Astrocyte of the spinal cord (primary cell): ENCODE measurements at places on chromosomes 6 and 20.

DNA sequence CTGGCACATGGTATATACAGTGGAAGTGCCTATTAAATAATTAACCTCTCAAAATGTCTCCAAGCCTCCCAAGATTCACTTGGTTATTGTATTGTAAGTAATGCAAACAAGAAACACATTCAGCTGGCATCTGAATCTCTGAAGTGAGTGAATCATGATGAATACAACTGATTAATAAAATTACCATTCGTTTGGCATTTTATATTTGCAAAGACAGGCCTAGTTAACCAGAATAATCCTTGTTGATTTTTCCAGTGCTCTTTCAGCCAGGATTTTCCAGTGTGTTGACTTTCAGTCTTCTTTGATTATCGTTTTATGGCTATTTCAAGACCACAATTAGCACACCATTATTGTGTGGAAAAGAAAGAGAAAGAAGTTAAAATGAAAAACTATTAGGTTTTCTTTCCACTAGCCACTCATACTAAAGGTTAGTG lies 20.3 kb downstream of the SLC22A2 start:
- no peak for DNase-seq

GRCh38 chr6:145349950-145350510 lies 385.3 kb downstream of the EPM2A start:
- DNase-seq, result no peak

- DNase-seq, result no peak
Measured at GRCh38 chr6:135102191-135102590, 47.6 kb upstream of the HBS1L start.

DNA sequence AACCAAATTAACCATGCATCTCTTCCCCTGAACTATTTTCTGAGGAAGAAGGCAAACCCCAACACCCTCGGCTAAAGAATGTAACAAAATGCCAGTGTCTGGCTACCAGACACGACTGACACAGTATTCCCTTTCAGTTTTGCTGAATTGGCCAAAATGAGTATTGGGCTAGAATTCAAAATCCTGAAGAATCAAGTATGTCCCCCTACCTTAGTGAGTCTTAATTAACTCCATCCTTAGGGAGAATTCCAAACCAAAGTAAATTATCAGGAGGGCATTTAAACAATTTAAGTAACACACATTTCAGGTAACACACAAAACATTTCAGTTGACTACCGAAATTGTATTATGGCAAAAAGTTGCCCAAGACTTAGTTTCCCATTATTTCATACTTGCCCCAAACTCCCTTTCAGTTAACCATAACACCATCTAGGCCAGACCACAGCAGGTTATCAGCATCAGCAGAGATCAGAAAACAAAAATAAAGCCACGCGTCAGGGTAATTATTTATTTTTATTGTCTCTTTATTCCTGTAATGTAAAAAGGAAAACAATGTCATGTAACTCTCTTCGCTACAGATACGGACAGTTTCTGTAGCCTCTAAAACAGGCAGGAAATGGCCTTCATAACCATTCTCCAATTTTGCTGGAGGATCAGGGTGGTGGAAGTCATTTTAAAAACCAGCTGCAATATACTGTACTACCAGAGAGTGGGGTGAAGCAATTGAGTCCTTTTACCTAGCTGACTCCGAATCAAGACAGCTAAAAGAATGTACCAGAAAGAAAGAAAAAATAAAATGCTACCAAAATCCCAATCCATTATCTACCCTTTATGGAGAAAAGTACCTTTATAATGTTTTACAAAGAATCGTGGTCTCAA lies 1.9 kb downstream of the SNX5 start:
- DNase-seq, result peak; percentile 52

- DNase-seq, result peak; percentile 36
Measured at GRCh38 chr6:17012421-17013225, 89.2 kb upstream of the STMND1 start.

- DNase-seq, result no peak
Measured at GRCh38 chr6:2007165-2007564, 238.2 kb downstream of the GMDS start.

- DNase-seq, result no peak
Measured at GRCh38 chr6:80245043-80245442, 138.6 kb downstream of the BCKDHB start.

- no peak for DNase-seq
Measured at GRCh38 chr6:158853880-158854213, 34.7 kb upstream of the EZR start.

DNA sequence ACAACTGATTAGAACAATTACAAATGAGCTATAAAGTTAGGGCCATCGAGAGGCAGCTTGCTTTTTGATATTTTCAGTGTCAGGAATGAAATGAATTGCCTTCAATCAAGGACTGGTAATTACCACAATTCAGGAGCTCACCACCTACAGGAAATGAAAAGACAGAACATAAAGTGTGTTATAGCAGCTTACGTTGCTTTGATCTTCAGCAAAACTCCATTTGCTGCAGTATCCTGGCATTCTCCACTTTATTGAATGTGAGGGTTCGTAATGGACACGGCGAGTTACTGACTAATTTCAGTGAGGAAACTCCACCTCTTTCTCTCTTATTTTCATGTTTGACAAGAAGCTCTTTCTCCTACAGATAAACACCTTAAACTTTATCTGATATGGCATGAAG lies 440.0 kb upstream of the HSF2 start:
- DNase-seq, result no peak

DNA sequence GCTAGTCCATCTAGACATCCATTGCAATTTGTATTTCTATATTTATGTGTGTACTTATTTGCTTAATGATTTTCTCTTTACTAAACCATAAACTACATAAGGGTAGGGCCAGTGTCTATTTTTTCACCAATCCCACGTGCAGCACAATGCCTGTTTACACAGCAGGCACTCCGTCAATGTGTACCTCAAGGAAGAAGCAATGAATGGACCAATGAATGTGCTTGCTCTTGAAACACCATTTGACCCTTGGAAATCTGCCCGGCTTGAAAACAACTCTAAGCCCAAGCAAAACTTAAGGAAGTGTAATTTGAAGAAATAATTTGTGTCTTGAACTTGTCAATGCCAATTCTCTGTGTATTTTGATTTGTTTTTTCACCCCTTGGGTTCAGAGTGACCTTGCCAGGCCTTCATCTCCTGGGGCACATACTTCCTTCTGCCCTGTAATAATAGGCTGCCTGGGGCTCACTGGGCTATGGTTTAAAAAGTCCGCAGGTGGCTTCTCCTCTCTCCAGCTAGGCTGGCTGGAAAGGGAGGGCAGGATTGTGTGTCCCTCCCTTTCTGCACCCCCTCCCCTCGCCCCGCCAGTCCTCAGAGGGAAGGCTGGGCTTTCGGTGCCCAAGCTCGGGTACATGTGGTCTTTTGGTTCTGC lies 140.8 kb upstream of the ARMC2 start:
- DNase-seq, result peak; percentile 53

- DNase-seq, result peak; percentile 71
Measured at GRCh38 chr6:56868687-56869086, 86.2 kb upstream of the BEND6 start.

DNA sequence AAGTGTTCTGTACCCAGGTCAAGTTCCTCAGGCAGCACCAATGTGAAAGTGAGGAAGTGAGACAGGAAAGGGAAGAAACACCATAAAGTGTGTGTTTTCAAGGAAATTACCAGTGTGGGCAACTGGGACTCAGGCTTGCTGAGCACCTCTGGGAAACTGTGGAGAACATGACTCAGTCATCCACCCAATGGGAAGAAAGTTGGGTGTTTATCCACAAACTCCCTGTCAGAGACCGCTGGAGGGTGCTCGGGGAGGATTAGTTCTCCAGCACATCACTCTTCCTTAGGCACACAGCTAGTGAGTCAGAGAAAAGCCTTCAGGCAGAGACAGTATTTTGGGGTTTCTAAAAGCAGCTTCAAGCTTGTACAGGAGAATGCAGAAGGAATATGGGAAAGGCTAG lies 93.6 kb downstream of the PCSK2 start:
- DNase-seq, result no peak

DNA sequence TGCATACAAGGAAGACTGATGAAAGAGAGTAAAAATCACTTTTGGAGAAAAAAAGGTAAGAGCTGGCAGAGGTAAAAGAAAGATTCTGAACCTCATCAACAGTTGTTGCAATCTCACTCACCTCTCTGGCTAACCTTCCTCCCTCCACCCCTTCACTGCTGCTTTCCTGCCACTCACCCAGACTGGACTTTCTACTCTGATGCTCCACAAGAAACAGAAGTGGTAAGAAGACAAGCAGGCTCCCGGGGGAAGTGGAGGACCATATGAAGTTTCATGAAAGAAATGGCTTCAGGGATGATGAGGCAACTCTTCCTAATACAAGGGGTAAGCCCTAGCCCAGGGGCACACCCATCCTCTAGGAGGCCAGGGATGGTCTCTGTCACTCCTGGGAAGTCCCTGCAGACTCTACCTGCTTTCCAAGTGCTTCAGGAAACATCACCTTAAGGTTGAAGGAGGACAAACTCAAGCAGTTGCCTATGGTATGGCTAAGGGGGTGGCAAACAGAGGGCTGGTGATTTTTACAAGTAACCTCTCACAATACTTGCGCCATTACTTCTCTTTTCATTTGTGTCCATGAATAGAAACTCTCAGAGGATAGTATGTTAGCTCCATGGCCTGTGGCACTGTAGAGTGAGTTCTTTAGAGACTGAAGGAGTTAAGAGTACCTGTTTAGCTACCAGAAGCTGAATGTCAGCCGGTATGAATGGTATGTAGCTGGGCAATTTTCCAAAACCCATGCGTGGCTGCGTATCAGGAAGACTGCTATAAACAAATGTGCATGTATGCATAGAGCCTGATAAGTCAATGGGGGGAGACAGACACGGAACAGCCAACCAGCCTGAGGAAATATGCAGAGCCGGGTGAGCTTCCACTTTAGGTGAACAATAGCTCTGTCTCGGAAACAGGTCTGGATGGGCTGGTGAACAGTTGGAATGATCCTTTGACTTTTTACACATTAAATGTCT lies 112.0 kb downstream of the BACH2 start:
- peak; percentile 30 for DNase-seq

DNA sequence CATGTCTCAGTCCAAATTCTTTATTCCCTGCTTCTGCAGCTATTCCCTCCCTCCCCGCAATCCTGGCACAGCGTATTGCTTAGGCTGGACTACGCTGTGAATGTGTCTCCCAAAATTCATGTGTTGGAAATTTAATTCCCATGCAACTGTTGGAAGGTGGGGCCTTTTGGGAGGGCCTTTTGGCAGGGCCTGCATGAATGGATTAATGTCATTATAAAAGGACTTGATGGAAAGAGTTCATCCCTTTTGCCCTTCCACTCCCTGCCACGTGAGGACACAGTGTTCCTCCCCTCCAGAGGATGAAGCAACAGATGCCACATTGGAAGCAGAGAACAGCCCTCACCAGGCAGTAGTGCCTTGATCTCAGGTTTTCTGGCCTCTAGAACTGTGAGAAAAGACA lies 20.4 kb upstream of the NOTCH4 start:
- no peak for DNase-seq

DNA sequence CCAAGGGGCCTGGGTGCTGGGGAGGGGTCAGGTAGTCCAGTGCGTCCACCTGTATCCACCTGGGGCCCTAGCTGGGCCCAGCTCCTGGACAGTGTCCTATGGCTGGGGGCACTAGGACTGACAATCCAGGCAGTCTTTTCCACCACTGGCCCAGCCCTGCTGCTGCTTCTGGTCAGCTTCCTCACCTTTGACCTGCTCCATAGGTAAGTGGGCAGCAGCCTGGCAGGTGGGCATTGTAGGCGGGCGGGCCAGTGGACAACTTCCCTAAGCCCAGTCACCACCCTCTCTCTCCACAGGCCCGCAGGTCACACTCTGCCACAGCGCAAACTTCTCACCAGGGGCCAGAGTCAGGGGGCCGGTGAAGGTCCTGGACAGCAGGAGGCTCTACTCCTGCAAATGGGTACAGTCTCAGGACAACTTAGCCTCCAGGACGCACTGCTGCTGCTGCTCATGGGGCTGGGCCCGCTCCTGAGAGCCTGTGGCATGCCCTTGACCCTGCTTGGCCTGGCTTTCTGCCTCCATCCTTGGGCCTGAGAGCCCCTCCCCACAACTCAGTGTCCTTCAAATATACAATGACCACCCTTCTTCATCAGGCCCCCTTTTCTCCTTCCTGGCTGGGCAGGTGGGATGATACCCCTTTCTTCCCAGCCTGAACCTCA lies 584 bp downstream of the C20orf141 start:
- DNase-seq, result no peak

- DNase-seq, result peak; percentile 6
Measured at GRCh38 chr20:23205611-23206041, 119.5 kb upstream of the CD93 start.

DNA sequence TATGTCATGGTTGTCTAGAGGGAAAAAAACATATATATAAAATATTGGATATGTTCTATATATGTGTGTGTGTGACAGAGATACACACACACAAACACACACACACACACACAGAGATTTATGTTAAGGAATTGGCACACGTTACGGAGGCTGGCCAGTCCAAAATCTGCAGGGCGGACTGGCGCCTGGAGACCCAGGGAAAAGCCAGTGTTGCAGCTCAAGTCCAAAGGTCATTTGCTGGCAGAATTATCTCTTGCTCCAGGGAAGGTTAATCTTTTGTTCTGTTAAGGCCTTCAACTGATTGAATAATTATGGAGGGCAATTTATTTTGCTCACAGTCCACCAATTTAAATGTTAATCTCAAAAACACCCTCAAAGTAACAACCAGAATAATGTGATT lies 37.5 kb upstream of the PDE7B start:
- no peak for DNase-seq

DNA sequence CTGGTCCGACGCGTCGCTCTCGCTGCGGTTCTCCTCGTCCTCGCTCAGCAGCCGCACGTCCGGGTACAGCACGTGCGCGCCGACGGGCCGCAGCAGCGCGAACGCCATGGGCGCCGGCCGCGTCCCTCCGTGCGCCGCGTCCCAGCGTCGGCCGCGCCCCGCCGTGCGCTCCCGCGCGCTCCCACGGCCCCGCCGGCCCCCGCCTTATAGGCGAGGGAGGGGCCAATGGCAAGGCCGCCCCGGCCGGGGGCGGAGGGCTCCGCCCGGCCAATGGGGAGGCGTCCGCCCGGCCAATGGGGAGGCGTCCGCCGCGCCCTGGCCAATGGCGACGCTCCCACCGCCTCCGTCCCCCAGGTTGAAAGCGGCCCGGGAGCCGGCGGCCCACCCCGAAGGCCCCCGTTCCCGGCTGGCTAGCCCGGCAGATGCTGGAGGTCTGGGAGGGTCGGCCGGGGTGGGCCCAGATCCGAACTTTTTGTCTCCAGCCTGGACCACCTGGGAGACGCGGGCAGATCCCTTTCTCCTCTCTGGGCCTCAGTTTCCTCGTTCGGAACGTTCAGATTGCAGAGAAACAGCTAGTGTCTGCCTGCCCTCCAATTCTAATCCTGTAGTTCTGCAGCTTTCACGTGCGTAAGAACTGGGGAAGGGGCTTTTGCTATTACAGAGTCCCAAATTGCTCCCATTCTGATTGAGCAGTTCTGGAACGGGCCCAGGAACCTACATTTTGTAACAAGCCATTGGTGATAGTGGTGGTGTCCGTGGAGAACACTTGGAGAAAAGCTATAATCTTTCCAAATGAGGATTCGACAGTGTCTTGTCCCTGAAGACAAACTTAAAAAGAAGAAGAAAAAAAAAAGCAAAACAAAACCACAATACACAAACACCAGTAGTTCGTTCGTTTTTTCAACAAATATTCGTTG lies at the start of gene TCF15:
TCF15 (minus strand) TSS at position 180 of the 917 bp plus-strand sequence; CDS start at position 108, 72 bp downstream.
- DNase-seq, result peak; percentile 1

GRCh38 chr20:16576219-16576618 lies 3.0 kb upstream of the KIF16B start:
- DNase-seq, result no peak

- peak; percentile 75 for DNase-seq
Measured at GRCh38 chr6:12009876-12010634, 2.1 kb upstream of the HIVEP1 start.
